ENCODE measurements at places on chromosomes 1 and 21.

GRCh38 chr1:66552287-66552686 is 18.3 kb downstream of the SGIP1 start:
- DNase-seq = no peak

- no peak for DNase-seq
These were observed 191.6 kb downstream of the DNAH14 start for GRCh38 chr1:225121095-225121494.

DNA sequence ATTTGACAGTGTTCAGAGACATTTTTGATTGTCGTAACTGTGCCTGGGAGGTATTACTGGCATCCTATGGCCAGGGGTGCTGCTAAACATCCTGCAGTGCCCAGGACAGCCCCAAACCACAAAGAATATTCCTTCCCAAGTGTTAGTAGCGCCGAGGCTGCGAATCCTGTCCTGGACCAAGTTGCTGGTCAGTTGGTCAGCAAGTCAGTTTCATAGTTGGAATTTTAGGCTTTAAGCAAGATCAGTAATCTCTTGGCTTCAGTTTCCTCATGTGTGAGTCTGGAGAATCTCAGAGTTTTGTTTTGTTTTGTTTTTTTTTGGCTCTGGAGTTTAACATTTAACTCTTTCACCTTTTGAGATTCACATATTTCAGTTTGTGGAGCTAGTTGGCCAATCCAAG is 65.0 kb downstream of the MTR start:
- DNase-seq = no peak

GRCh38 chr1:115218034-115218405 is 120.0 kb downstream of the NGF start:
- DNase-seq = no peak

DNA sequence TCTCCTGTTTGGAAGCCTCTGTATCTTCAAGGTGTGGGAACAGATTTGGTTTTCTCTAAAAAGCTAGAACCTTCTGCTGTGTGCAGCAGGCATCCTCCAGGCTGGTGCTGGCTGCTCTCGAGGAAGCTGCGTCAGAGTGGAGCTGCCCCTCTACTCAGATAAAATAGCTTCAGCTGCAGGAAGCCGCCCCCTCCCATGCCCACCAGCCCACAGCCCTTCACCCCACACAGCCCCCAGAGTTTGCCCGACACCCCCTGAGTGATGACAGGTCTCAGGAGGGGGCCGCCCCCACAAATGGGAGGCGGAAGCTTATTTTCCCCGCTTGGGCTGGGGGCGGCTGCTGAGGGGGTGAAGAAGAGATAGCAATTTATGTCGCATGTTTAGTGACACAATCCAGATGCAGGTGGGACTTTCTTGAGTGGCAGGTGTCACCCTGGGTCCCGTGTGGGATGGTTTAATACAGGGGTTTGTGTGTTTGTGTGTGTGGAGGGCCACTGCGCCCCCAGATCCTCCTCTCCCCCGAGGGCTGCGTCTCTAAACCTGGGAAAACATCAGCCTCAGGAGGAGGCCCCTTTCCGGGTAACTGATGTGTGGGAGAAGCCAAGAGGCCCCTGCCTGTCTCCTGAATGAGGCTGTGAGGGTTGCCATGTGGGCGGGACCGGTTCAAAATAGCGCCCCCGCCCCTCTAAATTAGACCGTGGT is 55.4 kb downstream of the STUM start:
- DNase-seq = no peak

DNA sequence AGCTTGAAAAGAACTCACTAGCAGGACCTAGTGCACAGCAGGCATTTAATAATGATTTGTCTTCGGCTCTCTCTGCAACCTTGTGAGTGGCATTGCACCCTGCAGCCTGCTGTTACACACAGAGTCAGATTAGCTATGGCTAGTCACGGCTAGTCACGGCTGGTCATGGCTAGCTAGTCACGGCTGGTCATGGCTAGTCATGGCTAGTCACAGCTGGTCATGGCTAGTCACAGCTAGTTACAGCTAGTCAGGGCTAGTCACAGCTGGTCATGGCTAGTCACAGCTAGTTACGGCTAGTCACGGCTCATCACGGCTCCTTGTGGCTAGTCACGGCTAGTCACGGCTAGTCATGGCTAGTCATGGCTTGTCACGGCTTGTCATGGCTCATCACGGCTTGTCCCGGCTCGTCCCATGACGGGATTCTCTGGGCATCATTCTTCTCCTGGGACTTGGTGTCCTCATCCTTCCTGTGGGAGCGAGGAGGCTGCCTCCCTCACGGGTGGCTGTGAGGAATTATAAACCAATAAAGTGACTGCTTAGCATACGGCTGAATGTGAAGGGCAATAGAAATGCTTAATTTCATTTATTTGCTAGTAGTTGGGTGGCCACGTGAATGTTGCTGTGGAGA is 12.5 kb upstream of the KIF26B start:
- no peak for DNase-seq

- DNase-seq = no peak
These were observed 68.2 kb upstream of the OLIG2 start for GRCh38 chr21:32957545-32957944.

- no peak for DNase-seq
These were observed 233.0 kb upstream of the KAZN start for GRCh38 chr1:14365301-14365988.

DNA sequence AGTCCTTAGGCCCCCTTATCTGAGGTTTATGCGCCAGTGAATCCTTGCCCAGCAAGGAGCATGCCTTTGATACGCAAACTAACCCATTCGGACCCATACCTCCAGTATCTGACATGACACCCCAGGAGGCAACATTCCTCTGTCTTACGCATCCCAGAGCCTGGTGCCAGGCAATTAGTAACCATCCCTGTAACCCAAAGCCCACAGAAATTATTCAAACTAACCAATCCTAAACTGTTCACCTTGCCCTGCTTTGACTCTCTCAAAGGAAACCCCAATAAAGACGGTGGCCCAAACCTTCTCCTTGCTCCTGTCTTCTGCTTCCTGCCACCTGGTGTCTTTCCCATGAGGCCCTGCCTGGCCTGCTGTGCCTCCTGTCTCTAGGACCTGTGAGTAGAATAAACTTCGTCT is 36.4 kb downstream of the ZNF496 start:
- no peak for DNase-seq

DNA sequence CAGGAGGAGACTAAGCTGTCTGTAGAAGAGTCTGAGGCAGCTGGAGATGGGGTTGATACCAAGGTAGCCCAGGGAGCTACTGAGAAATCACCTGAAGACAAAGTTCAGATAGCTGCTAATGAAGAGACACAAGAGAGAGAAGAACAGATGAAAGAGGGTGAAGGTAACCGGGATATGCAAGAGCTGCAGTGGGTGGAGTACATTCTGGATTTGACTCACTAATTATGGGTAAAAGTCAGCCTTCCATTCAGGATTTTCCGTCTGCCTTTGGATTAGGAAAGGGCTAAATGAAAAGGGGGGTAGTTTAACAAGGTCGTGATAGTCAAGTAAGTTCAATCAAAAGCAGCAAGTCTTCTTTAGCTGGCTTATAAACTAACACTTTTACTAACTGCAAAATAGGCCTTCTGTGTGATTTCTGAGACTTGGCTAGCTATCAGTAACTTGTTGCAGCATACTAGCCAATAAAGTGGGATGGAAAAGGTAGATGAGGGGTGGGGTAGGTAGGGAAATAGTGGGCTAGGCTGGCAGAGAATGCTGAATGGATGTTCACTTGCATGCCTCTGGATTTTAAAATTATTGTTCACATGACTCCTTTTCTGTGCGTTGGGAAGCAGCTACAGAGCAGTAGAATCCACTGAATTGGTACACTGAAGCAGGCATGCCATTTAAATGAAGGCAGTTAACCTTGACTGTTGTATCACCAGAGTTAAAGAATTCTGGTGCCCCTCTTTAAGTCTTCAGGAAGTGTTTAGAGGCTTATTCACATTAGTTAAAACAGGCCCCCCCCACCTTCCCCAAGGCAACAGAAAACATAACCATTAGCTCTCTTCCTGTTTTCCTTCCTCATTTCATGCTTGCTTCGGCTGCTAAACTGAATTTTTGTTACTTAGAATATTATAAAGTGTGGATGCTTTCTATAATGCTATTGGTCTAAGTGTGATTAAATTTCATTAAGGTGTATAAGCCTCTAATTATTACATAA is 15.4 kb downstream of the CCDC17 start:
- DNase-seq = no peak

GRCh38 chr1:237873487-237874211 is 17.1 kb downstream of the ZP4 start:
- no peak for DNase-seq

GRCh38 chr1:55868026-55868425 is 652.9 kb upstream of the USP24 start:
- no peak for DNase-seq

DNA sequence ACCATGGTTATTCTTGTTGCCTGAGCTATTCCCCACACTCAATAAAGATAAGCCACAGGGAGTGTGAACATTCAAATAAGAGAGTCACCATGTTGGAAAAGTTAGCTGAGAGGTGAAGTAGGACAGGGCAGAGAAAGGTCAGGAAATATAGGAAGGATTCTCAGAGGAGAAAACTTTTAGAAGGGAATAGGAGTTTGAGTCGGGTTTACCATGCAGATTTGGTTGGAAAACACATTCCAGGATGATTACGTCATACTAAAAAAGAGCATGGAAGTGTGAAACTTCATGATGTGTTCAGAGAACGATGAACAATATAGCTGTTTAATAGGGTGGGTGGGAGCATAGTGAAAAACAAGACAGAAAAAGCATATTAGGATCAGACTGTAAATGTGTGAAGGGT is 1125.3 kb upstream of the ADGRL2 start:
- no peak for DNase-seq

DNA sequence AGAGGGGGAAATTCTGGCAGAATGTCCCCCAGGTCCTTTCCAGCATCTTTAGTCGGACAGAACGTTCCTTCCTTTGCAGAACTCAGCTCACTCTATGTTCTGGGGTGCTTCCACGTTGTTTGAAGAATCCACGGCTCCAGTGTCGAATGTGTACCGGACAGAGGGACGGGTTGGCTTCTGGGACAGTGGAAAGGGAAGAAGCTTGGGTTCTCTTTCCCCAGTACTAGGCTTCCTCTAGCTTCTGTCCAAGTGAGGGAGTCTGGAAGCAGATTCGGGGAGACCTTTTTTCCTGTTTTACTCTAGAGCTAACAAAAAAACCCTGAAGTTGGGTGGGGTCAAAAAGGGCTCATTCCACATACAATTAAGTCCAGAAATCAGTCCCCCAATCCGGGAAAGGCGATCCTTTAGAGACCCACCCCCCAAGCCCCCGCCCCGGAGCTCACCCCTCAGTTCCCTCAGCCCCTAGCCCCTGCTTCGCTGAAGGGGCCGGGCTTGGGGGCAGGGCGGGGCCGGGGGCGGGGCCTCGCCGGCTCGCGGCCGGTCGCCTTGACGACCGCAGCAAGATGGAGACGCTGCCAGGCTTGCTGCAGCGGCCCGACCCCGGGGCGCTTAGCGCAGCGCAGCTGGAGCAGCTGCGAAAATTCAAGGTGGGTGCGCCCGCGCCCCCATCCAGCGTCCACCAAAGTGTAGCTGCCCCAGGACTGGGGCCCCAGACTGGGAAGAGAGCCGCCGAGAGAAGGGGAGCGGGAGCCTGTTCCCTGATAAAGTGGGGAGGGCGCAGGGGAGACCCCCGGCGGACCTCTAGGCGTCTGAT is at the start of gene RIIAD1:
Gene RIIAD1 (plus strand): TSS at position 549 of the 814 bp plus-strand sequence. CDS start 15 bp downstream, at position 564.
- no peak for DNase-seq

DNA sequence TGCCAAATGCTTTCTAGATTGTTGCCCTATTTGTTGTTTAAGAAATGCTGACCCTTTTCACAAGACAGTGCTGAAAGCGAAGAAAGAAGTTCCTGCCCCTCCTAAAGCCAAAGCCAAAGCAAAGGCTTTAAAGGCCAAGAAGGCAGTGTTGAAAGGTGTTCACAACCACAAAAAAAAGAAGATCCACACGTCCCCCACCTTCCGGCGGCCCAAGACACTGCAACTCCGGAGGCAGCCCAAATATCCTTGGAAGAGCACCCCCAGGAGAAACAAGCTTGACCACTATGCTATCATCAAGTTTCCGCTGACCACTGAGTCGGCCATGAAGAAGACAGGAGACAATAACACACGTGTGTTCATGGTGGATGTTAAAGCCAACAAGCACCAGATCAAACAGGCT is 55.7 kb downstream of the PSMG1 start:
- peak; percentile 37 for DNase-seq

DNA sequence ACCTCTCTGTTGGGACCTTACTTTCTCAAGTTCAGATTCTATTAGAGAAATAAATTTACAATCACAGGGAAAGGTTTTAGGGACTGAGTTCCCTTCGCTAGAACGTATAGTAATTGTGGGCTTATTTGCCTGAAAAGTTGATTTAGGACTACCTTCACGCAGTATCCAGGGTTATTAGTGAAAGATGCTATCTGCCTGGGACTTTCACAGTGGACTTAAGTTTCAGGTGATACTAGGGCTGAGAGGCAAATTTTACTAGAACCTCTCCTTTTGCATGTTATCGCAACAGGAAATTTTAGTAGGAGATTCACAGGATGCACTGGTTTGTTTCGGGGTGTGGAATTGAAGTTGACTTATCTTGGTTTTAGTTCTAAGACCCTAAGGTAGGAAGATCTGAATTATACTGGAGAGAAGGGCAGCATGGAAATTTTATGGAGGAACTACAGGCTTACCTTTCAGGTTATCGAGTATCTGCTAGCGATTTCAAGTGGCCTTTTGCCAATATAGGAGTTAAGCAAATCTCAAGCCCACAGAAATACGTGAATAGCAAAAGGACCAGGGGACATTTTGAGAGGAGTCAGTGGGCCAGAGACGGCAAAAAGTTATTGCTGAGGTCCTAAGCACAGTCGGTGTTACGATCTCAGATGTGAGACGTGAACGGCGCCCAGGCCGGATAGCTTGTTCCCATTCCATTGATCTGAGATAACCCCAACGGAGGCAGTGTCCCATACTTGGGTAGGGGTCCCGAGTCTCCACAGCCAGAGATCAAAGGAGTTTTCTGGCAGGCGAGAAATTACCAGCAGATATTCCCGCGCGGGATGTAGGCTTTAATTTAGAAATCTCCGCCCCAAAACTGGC is 723 bp upstream of the GNAI3 start:
- DNase-seq = no peak

DNA sequence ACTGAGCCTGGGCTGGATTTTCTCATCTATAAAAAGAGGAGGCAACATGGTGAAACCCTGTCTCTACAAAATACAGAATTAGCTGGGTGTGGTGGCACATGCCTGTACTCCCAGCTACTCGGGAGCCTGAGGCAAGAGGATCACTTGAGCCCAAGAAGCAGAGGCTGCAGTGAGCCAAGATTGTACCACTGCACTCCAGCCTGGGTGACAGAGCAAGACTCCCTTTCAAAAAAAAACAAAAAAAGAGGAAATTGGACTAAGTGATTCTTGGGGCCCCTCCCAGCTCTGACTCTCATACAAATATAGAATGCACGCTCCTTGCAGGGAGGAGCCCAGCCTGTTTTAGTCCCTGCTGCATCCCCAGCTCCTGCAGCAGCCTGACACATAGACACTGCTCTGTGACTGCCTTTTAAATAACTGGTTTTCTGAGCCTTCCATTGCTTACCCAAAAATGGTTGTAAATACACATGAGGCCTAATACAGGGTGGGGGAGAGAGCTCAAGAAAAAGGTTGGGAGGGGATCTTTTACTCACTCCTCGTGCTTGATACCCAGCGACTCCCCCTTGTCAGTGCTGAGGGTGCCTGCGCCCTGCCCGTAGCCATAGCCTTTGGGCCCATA is 17.2 kb downstream of the CSRP1 start:
- DNase-seq = no peak

All from T47D (cell line).